Activated CD4-positive, alpha-beta T cell treated with anti-CD3 and anti-CD28 coated beads for 4 hours (primary cell): ENCODE measurements at places on chromosomes 12 and 14.

GRCh38 chr12:82593143-82593542 is 93.6 kb upstream of the TMTC2 start:
- DNase-seq, result no peak

DNA sequence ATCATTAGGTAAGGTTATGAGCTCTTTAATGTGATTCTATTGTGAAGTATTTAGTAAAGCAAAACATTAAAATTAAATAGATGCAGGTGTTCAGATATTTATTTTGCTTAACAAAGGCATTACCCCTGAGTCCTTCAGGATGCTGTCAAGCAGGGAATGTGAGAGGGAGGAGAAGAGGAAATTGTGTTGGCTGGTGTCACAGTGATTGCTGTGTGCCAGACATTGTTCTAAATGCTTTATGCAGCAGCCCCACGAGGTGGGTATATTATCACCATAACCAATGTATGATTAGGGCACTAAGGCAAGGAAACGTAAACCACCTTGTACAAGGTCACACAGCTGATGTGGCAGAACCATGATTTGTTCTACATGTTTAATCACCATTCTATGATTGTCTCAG is 80.1 kb downstream of the STAB2 start:
- DNase-seq, result no peak

GRCh38 chr12:120909633-120910298 is 5.6 kb upstream of the SPPL3 start:
- no peak for DNase-seq

- no peak for DNase-seq
These were observed 53.8 kb downstream of the STAB2 start for GRCh38 chr12:103640831-103641230.

DNA sequence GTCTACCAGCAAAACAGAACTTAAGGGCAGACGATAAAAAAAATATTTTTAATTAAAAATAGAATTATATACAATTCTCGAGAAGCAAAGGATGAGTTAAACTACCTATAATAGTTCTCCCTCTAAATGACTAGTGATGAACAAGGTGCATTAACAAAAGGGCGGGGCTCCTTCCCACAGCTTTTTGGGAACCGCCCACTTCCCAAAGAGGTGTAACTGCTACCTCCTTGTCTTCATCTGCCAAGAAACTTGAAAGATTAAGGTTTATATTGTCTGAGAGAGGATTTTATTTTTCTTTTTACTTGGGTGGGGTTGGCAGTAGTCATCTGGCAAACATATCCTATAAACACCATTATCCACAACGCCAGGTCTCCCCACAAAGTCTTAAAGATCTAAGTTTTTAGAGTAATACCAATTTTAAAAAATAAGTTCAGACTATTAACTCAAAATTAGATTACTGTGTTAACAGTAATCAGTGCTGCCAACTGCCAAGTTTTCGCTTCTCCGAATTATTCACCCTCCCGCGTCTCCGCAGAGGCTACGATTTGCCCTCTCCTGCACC is 938 bp downstream of the RALGAPA1 start:
- peak; percentile 22 for DNase-seq

- DNase-seq, result no peak
These were observed 122.5 kb upstream of the MAX start for GRCh38 chr14:65224799-65225198.

GRCh38 chr12:77337362-77337761 is 272.0 kb upstream of the E2F7 start:
- DNase-seq, result no peak

DNA sequence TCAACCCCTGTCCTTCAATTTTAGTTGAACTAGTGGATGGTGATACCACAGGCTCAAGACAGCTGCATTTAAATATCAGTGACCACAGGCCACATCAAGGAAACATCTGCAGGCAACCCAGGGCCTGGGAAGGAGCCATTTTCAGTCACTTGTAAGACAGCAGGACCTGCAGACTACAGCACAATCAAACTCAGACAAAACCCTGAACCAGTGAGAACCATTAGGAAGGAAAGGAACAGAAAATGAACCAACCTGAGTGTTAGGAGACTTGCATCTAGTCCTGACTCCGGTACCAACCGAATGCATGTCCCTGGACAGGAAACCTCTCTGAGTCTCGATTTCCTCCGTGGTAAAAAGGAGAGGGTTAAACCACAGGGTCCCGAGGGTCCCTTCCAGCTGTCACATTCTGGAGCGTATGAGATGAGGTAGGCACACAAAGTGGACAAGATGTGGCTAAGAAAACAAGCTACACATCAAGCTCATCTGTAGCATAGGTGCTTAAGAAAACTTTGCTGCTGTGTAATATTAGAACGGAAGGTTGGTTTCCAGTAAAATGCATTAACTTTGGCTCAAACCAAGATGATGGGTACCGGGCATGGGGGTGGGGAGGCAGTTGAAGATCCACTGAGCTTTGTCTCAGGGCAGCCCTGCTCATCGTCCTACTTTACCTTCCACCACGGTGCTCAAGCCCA is 1.6 kb upstream of the CDKN1B start:
- DNase-seq, result no peak

DNA sequence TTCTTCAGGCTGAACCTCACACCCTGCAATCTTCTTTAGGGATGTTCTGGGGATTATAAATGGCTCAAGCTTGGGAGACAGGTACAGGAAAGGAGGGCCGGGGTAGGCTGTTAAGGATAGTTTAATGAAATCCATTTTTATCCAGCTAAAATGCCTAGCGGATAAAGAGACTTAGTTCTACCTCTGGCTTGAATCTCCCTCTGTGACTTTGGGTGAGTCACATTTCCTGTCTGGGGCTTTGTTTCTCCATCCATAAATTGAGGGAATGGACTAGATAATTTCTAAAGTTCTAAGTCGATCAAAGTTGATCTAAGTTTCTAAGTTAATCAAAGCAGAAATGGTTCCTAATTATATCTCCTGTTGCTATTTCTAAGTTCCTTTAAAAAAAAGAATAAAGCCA is 319.6 kb upstream of the E2F7 start:
- no peak for DNase-seq

- DNase-seq, result no peak
These were observed 46.4 kb downstream of the CHST11 start for GRCh38 chr12:104503191-104503590.

DNA sequence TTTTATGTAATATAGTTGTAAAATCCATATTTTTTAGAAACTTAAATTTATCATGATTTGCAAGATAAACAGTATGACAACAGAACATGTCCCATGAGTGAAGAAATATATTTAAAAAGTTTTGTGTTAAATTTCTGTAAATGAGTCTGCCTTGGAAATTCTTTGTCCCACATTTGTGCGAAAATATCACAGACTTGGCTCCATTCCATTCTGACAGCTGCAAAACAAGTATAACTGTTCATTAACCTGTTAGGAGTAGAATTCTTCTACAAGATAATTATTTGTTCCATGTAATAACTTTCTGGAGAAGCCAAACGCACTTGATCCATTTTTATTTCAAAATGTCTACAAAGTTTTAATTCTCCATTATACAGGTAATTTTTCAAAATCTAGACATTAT is 37.9 kb downstream of the MDM1 start:
- no peak for DNase-seq

- no peak for DNase-seq
These were observed 36.2 kb upstream of the FBXO21 start for GRCh38 chr12:117226505-117226904.

- no peak for DNase-seq
These were observed 572.0 kb upstream of the TBX3 start for GRCh38 chr12:115255962-115256361.

DNA sequence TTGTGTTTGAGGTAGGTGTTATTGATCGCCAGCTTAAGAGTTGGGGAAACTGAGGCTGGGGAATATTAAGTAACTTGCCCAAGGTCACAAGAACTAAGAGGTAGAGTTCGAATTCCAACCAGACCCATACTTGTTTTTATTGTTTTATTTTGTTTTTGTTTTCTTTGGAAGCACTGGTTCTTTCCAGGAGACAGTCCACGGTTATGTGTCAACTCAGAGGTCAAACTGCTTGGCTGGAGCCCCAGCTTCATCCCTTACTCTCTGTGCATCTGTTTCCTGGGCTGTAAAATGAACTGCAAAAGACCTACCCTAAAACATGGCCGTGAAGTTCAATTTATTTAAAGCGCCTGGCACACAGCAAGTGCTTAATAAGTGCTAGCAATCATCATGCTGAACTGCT is 74.4 kb upstream of the MAP1LC3B2 start:
- DNase-seq, result no peak

- DNase-seq, result no peak
These were observed 44.9 kb upstream of the GAS2L3 start for GRCh38 chr12:100528471-100529127.

GRCh38 chr12:2101771-2102170 is 49.0 kb downstream of the CACNA1C start:
- DNase-seq, result no peak

- DNase-seq, result no peak
These were observed 105.8 kb downstream of the KCNC2 start for GRCh38 chr12:75103822-75104221.

DNA sequence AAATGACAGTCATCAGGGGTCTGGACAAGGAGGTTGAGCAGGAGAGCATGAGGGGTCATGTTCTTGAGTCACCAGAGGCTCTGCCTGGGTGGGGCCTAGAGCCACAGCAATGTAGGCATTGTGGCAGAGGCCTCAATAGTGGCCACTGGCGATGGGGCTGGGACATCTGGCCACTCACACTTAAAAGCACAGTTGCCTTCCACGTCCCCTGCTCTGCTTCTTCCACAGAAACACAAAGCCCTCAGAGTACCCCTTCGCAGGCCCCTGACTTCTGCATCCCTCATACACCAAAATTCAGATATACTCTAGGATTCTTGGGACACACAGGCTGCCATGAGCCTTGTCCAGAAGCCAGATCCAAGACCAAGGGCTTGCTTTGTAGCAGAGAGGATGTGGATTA is 2.2 kb downstream of the SLC10A1 start:
- DNase-seq, result no peak

GRCh38 chr14:37974421-37974820 is 233.3 kb upstream of the SSTR1 start:
- no peak for DNase-seq

- no peak for DNase-seq
These were observed 197.3 kb upstream of the CPNE8 start for GRCh38 chr12:39102474-39103209.

GRCh38 chr12:132214891-132215290 is 70.6 kb downstream of the NOC4L start:
- DNase-seq, result no peak

DNA sequence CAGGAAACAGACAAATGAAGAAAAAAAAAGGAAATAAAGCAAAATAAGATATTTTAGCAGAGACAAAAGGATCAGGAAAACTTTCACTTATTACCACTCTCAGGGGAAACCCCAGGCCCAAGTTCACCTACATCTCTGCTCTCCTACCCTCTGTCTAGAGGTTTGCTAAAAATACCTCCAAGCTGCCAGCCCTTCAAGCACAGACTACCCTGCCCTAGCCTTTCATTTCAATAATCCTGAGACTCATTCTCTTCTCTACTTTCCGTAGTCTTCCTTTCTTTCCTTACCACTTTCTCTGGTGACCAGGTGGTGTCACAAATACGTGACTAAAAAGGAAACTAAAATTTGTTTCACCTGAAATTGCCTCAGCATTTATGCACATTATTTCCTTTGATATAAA is 33.8 kb downstream of the RPAP3 start:
- no peak for DNase-seq

- no peak for DNase-seq
These were observed 50.0 kb downstream of the ADGRD1 start for GRCh38 chr12:131003716-131004045.

- DNase-seq, result no peak
These were observed 26.5 kb upstream of the STK38L start for GRCh38 chr12:27217590-27217989.

- DNase-seq, result no peak
These were observed 15.7 kb upstream of the TMEM119 start for GRCh38 chr12:108613548-108613947.

DNA sequence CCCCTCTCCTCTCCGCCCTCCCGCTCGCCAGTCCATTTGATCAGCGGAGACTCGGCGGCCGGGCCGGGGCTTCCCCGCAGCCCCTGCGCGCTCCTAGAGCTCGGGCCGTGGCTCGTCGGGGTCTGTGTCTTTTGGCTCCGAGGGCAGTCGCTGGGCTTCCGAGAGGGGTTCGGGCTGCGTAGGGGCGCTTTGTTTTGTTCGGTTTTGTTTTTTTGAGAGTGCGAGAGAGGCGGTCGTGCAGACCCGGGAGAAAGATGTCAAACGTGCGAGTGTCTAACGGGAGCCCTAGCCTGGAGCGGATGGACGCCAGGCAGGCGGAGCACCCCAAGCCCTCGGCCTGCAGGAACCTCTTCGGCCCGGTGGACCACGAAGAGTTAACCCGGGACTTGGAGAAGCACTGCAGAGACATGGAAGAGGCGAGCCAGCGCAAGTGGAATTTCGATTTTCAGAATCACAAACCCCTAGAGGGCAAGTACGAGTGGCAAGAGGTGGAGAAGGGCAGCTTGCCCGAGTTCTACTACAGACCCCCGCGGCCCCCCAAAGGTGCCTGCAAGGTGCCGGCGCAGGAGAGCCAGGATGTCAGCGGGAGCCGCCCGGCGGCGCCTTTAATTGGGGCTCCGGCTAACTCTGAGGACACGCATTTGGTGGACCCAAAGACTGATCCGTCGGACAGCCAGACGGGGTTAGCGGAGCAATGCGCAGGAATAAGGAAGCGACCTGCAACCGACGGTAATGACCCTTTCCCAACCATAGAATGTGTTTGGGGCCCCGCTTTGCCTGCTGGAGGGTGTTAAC is 615 bp downstream of the CDKN1B start:
- DNase-seq, result peak; percentile 12

DNA sequence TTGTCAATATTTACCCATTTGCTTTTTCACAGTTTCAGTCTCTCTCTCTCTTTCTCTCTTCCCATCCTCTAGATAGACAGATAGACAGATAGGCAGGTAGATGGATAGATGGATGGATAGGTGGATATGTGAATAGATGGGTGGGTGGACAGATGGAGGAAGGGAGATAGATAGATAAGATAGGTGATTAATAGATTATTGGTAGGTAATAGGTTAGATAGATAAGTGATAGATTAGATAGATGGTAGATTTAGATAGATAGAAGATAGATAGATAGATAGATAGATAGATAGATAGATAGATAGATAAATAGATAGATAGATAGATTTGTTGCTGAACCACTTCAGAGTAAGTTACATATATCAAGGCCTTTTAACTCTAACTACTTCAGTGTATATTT is 148.2 kb downstream of the SLC15A4 start:
- DNase-seq, result no peak

- DNase-seq, result no peak
These were observed 105.2 kb upstream of the RPH3A start for GRCh38 chr12:112686373-112686772.

- no peak for DNase-seq
These were observed 594.1 kb downstream of the NRXN3 start for GRCh38 chr14:78764240-78764639.
